ENCODE measurements at places on chromosomes 13 and 19.

DNA sequence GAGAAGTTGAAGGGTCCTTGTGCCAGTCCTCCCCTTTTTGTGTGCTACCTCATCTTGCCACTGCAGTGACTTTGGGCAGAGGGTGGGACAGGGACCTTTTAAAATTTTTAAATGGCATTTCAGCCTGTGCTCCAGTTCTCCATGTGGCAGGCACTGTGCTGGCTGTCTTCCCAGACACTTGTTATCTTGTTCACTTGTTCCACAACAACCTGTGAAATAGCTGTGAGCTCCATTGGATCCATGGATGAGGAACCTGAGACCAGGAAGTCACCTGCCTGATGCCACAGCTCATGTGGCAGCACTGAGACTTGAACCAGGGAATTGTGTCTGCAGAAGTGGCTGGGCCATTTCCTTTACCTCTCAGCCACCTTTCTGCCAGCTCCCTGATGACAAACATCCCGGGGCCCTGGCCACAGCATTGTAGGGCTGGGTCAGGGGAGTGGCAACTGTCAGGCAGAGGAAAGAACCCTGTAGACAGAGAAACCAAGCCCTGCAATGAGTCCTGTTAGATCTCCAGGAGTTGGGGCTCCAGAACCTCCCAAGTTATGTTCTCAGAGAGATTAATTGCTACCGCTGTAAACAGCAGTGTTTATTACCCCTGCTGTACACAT lies 6.4 kb downstream of the EGLN2 start:
- no peak for DNase-seq

GRCh38 chr19:39828654-39829032 lies 5.3 kb downstream of the DYRK1B start:
- DNase-seq: no peak

DNA sequence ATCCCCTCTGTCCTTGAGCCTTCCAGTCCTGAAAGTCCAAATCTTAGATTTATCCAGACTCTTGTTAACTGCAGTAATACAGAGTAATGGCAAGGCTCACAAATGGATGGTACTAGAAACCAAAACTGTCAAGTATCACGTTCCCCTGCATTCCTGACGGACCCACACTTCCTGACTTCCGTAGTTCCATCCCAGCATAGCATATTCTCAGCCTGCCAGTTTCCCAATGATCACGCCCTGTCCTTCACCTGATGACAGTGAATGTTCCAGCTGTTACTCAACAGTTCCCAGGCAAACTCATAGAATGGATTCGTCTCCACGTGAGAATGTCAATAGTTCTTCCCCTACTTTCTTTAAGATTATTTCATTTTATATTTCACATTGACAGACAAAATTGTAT lies 33.6 kb downstream of the SLC7A1 start:
- no peak for DNase-seq

- DNase-seq: no peak
These were observed 950.0 kb upstream of the MIR17HG start for GRCh38 chr13:90397503-90397902.

DNA sequence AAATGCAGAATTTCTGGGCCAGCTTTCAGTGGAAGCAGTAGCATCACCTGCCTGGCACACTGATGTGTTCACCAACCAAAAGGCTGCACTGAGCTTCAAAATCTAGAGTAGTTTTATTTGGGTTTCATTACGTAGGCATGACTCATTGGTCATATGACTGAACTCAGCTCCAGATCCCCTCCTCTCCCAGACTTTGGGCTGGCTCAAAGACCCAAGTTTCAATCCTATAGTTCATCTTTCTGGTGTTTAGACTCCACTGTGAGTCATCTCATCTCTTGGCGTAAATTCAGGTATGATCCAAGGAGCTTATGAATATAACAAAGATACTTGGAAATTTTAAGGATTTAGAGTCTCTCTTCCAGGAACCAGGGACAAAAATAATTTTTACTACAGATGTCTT lies 17.7 kb downstream of the ZMYM5 start:
- DNase-seq: no peak

All from activated naive CD8-positive, alpha-beta T cell treated with anti-CD3 and anti-CD28 coated beads, Interleukin-2, amount 50 U/mL, for 16 hours (primary cell).